ENCODE measurements at places on chromosomes 4 and X. TPM values are rescaled to one million over a fixed set of nuclear protein-coding genes. Genes with fewer than 3 reads are reported as not detected.

- peak; percentile 21 for DNase-seq
Observed at GRCh38 chrX:13598877-13599276, 29.5 kb downstream of the EGFL6 start.

- no peak for DNase-seq
Observed at GRCh38 chr4:87732033-87732765, 67.2 kb upstream of the IBSP start.

DNA sequence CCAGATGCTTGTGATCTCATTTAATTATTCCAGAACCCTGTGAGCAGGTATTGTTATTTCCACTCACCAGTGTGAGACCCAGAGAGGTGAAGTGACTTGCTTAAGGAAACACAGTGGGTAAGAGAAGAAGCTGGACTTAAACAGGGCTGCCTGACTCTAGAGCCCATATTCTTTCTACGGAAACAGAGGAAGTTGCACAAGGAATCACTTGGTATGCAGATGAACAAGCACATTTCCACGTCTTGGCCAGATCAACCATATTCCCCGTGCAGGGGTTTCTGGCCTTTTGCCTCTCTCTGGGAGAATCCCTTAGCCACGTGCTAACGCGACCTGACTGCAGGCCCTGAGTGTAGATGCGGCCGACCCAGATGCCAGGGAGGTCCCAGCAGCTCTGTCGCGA lies 195.5 kb upstream of the ATP6AP2 start:
- DNase-seq: no peak

DNA sequence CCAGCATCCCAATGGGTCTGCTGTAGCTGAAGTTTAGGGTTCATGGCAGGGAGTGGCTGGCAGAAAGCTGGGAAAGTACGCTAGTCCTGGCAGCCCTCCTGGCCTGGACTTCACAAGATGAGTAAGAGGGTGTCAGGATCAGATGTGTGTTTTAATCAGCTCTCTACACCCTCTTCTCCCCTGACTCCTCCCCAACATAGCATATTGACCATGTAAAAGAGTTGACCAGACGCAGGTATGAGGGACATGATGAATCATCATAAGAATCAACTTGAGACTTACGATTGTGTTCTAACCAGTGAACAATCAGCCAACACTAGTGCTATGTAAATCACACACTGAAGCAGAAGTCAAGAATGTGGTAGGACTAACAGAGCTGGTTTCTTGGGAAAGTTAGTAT lies 5.3 kb downstream of the SOWAHB start:
- DNase-seq: no peak

DNA sequence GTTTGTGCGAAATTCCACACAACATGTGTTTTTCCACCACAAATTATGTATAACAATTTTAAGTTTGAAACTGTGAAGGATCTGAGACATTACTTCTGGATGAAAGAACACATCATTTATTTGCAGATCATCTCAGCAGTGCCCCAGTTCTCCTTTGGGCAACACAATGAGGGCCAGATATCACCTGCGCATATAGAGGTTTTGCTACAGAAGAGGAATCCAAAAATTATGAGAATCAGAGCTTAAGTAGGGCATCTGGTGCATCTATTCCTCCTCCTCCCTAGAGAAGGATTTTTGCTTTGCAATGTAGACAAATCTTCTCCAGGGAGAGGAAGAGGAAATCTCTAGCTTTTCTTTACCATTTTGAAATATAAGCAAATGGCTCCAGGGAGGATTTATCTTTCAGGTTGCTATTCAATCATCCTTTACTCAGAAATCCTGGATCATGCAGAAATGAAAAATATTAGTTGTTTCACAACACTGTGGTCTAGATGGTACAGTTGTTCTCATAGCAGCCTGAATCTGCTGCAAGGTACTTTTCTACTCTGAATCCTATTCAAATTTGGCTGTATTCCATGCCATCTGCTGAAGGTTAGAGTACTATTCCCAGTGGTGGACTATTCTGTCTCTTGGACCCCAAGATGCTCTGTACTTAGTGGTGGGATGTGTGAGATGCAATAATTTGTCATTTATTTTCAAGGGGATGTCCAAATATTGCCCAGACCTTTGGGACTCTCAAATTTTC lies 132.1 kb downstream of the SNCA start:
- DNase-seq: no peak

GRCh38 chr4:69835766-69836165 lies 24.2 kb downstream of the SULT1E1 start:
- DNase-seq: no peak

GRCh38 chr4:37615720-37616063 lies 70.5 kb downstream of the RELL1 start:
- no peak for DNase-seq

DNA sequence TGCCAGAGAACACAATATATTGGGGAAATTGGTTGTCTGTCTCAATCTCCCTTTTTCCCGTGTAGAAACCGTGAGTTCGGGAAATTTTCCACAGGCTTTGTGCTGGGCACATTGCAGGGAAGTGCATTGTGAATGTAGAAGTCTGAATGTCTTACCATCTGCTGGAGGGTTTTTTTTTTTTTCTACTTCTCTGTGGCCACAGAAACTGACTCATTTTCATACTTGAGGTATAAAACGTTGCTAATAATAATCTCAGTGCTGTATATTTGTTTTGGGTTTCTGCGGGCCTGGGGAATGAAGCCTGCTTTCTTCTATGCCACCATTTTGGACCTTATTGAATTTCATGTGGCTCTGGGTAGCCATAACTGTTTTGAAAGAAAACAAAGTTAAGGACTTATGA lies 1001.2 kb downstream of the STIM2 start:
- no peak for DNase-seq

DNA sequence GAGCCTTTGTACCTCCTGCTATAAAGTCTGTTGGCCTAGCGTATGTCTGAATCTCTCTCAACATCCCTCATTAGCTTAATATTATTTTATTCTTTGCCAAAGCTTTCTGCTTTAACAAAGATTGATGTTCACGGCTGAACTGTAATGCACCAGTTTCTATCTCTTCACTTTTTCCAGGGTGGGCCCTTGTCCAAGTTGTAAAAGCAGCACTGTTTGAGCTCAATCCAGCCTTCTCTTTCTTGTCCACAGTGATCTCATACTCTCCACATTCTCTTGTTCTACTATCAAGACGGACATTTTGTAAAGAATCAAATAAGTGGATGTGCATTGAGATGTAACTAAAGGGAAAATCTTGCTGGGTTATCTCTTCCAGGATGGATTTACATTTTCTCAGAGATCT lies 34.4 kb upstream of the RTL3 start:
- no peak for DNase-seq

GRCh38 chr4:931194-931959 lies 739 bp downstream of the GAK start:
- DNase-seq: peak; percentile 7

DNA sequence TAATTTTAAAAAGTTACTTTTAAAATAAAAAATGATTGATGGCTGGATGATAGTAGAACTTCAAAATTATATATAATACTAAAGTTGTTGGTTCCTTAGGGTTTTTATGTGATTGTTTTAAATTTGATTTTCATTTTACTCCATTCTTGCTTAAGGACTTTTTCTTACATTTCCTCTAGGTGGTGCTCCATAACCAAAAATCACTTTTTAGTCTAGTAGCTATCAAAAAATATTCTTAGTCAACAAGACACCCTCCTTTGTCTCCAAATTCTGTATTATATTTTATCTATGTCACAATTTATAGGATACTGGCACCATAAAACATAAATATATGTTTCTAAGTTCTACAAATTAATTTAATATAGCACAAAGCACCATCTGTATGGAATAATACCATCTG lies 67.2 kb upstream of the BRWD3 start:
- no peak for DNase-seq

GRCh38 chr4:94305466-94306225 lies 37.0 kb downstream of the HPGDS start:
- no peak for DNase-seq

DNA sequence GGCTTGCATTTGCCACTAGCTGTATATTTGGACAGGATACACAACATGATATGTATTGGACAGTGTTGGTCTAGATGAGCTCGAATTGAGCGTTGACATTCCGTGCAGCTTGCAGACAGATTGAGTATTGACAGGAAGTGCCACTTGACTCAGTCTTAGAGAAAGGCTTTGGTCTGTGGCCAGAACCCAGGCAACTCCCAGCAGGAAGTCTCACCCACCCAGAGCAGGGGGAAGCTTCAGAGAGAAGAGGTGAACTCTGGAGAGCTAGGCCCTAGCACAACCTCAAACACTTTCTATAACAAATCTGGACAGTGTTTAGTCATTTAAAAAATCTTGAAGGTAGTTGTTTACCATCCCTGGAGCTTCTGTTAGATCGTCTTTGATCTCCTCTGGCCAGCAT lies 280.5 kb downstream of the FBXW7 start:
- DNase-seq: no peak

DNA sequence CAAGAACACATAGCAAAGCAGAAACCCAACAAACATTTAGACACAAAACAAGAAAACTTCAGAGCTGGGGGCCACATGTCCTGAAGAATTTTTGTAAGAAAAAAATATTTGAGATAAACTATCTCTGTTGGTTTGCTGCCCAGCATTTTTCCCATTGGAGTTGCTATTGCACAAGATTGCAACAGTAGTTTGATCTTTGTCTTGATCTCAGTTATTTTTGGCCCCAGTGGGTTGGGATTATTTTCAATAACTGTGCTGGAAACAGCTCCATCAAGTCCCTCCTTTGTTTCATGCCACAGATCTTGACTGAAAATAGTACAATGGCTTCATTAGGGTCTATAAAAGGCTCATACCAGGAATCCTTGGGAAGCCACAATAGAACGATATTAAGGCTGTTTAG lies 103.8 kb upstream of the RAI2 start:
- no peak for DNase-seq

GRCh38 chr4:147488556-147488955 lies 7.7 kb downstream of the EDNRA start:
- no peak for DNase-seq

DNA sequence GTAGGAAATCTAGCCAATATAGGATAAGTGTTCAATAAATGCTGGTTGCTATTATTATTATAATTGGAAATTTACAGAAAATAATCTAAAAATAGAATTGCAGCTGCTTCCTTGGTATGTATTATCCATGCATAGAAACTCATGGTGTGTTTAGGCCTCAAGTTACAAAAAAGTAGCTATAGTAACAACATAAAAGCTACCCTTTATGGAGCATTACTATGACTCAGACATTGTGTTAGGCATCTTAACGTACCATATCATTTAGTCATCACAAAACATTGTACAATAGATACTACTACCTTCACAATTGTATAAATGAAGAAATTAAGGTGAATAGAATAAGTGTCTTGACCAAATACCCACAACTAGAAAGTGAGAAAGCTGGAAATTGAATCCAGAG lies 126.9 kb upstream of the NRK start:
- no peak for DNase-seq

- no peak for DNase-seq
Observed at GRCh38 chrX:27251369-27251768, 211.8 kb downstream of the PPP4R3C start.

DNA sequence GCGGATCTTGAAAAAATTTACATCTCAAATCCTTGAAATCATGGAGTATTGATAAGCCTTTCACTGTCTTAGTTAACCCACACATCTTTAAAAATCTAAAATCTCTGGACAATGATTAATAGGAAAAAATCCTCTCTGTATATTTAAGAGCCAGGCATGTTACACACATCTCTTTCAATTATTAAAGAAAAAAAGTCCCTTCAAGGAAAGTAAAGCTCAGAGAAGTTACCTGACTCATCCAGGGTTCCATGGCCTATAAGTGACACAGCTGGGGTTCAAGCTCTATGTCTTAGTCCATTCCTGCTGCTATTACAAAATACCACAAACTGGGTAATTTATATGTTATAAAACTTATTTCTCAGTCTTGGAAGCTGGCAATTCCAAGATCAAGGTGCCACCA lies 14.2 kb upstream of the FGF16 start:
- no peak for DNase-seq

GRCh38 chr4:184389978-184390900 lies 84.1 kb downstream of the IRF2 start:
- DNase-seq: no peak

- DNase-seq: no peak
Observed at GRCh38 chr4:27326991-27327390, 466.4 kb downstream of the STIM2 start.

Gene GAGE1
- total RNA-seq: not detected

Gene SAGE1
- not detected for total RNA-seq

Gene BANK1
- 7.9 TPM for total RNA-seq

Gene HSFX3
- not detected for total RNA-seq

Gene JAKMIP1
- not detected for total RNA-seq

Gene ATOH1
- not detected for total RNA-seq

Gene PABPC5
- total RNA-seq: not detected

Gene ETDB
- not detected for total RNA-seq

Gene TCEAL6
- not detected for total RNA-seq

Gene ADGRL3
- total RNA-seq: 0.66 TPM
